ENCODE measurements at places on chromosomes 1 and 21.

DNA sequence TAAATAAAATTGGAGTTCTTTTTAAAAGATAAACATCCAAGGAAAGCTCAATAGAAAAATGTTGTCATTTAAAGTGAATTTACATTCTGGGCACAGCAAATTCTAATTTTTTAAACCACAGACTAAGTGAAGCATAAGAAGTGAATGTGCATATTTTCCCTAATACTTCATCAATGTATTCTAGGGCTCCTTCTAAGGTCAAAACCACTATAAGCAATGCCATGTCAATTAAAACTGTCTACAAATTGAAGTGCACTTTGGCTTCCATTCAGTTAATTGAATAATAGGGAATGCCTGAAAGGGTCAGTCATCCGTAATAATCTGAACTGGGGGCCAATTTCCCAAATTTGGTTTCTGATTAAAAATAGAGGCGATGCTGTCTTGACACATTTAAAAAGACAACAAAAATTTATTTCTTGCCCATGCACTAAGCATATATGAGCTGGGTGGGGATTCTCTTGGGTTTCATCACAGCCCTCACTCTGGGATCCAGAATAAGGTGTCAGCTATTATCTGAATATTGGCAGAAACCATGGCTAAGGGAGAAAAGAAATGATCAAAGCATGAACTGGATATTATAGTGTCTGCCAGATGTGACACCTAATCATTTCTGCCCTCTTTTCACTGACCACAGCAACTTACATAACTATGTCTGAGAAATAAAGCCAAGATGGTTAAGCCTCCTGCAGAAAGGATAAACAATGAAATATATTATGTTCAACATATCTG lies 660.6 kb upstream of the B3GALT2 start:
- DNase-seq, result no peak

- no peak for DNase-seq
Measured at GRCh38 chr1:27951396-27951795, 8.4 kb upstream of the XKR8 start.

DNA sequence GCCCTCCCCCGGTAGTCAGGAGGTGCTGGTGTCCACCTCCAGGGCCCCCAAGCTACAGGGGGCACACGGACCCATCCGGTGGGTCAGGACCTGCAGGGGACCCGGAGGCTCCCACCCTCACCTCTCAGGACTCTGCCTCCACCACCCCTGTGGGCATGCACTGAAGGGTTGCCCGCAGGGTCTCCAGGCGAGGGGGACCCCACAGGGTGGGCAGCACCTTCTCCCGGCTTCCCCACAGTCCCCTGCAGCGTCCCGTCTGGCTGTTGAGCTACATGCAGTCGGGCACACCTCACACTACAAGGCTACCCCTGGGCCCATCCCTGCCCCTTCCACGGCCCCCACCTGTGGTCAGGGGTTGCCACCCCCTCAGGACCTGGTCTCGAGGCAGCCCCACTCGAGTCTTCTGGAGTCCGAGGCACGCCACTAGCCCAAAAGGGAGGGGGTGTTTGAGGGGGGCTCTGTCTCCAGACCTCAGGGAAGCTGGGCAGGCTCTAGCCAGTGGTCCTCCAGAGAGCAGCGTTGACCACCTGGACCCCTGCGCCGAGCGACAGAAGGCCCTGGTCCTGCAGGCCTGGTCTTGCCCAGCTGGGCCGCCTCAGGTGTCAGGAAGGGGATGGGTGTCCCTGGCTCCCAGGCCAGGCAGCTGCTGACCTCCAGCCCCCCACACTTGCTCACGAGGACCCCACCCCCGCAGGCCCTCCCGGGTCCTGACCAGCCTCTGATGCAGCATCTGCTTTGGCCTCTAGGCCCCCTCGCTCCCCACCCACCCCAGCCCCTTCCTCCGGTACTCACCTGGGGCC lies 9.6 kb downstream of the PARS2 start:
- no peak for DNase-seq

- no peak for DNase-seq
Measured at GRCh38 chr1:195568389-195568788, 1039.9 kb downstream of the KCNT2 start.

GRCh38 chr1:228076796-228077430 lies 5.6 kb upstream of the ARF1 start:
- no peak for DNase-seq

Data from NCI-H526 (cell line).